ENCODE measurements at places on chromosomes 1 and 21. TPM values are rescaled to one million over a fixed set of nuclear protein-coding genes. Genes with fewer than 3 reads are reported as not detected.

OR2T10 gene
- 0.05 TPM for polyA plus RNA-seq

ZNF593OS gene
- 1.4 TPM for polyA plus RNA-seq

FCN3 gene
- polyA plus RNA-seq = 1.1 TPM

FCRL3 gene
- not detected for polyA plus RNA-seq

RHEX gene
- polyA plus RNA-seq = 6.2 TPM

OR2L5 gene
- not detected for polyA plus RNA-seq

AMY1A gene
- polyA plus RNA-seq = not detected

UHMK1 gene
- 44.0 TPM for polyA plus RNA-seq

TSPAN1 gene
- 50.1 TPM for polyA plus RNA-seq

DDR2 gene
- 22.2 TPM for polyA plus RNA-seq

DYRK3 gene
- 8.0 TPM for polyA plus RNA-seq

RHOU gene
- 14.3 TPM for polyA plus RNA-seq

LRRN2 gene
- polyA plus RNA-seq = 11.5 TPM

CRYAA gene
- polyA plus RNA-seq = 0.22 TPM

Measured in left kidney (tissue), 8 donors.